Activated naive CD4-positive, alpha-beta T cell treated with anti-CD3 and anti-CD28 coated beads, Interleukin-2, amount 50 U/mL, for 72 hours (primary cell): ENCODE measurements at places on chromosomes 4 and X. TPM values are rescaled to one million over a fixed set of nuclear protein-coding genes. Genes with fewer than 3 reads are reported as not detected.

GRCh38 chr4:80138551-80139538 is 58.5 kb upstream of the PRDM8 start:
- DNase-seq: peak; percentile 40

GRCh38 chr4:96646146-96646545 is 806.3 kb downstream of the PDHA2 start:
- DNase-seq: no peak

DNA sequence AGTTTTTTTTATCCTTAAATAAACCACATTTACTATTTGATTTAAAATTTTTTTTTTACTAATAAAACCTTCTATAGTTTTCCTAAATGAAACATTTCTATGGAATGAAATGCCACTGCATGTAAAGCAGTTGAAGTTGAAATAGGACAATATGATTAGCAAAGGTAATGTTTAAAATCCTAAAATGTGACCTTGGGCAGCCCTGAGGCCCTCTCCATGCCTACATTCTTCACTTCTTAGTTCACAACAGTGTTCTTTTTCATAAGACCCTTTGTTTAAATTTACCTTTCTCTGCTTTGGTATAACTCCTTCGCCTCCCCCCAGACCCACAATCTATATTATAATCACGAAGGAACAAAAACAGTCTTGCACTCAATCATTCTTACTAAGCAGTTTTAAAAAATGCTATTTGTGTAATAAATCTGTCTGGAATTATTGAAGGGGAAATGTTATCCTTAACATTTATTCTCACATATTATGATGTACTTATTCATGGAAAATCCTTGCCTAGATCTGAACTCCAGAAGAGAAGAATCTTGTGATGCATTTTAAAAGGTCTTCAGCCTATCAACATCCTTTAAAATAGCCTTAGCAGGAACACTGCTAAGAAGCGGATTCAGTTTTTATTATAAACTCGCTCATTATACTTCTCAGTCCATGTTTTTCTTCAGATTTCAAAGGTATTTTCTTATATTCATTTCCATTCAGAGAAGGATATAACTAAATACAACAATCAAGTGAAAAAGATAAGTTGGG is 124.6 kb upstream of the NAP1L5 start:
- no peak for DNase-seq

- no peak for DNase-seq
Measured at GRCh38 chr4:109296527-109296926, 5.9 kb downstream of the COL25A1 start.

Gene OPRPN
- total RNA-seq: not detected

GRCh38 chrX:38935561-38935960 is 134.3 kb downstream of the MID1IP1 start:
- no peak for DNase-seq

DNA sequence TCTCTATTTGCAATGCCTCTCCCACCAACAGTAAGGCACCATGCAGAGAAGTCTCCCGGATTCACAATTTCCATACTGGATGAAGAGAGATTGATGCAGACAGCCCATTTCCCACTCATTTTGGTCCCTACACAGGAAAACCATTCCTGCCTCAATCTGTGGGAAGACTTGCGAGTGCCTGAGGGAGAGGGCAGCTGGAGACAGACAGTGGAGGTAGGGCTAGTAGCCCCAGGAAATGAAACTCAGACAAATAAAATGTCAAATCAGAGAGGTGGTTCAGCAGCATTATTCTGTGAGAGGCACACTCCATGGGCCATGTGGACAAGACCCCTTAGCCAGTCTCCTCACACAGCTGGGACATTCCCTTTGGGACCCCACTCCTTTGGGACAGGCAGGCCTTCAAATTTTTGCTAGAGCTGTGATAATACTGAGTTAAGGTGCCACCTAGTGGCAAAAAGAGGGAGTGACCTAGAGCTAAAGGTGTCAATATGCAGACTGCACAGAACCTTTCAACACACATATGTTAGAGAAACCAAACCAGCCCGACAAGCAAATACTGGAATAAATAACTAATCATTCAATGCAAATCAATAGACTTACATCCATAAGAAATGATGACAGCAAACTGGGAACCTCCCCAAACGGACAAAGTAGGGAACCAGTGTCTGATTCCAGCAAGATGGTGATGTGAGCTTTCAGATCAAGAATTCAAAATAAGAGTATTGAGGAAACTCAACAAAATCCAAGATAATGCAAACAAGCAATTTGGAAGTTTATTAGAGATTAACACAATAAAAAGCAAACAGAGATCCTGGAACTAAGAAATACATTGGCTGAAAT is 1865.3 kb upstream of the AGA start:
- peak; percentile 16 for DNase-seq

Gene DGAT2L6
- not detected for total RNA-seq

GRCh38 chr4:168483811-168484210 is 3.5 kb upstream of the DDX60L start:
- DNase-seq: no peak

- DNase-seq: no peak
Measured at GRCh38 chrX:46913667-46914066, 1.4 kb downstream of the JADE3 start.

Gene TMPRSS11D
- total RNA-seq: not detected

Gene PTTG2
- 0.78 TPM for total RNA-seq

Gene SERTM2
- total RNA-seq: not detected

Gene BMP3
- not detected for total RNA-seq

Gene FOXR2
- total RNA-seq: not detected

GRCh38 chr4:84952776-84953175 is 13.7 kb downstream of the WDFY3 start:
- no peak for DNase-seq

- DNase-seq: no peak
Measured at GRCh38 chrX:119541188-119541587, 24.0 kb downstream of the STEEP1 start.

DNA sequence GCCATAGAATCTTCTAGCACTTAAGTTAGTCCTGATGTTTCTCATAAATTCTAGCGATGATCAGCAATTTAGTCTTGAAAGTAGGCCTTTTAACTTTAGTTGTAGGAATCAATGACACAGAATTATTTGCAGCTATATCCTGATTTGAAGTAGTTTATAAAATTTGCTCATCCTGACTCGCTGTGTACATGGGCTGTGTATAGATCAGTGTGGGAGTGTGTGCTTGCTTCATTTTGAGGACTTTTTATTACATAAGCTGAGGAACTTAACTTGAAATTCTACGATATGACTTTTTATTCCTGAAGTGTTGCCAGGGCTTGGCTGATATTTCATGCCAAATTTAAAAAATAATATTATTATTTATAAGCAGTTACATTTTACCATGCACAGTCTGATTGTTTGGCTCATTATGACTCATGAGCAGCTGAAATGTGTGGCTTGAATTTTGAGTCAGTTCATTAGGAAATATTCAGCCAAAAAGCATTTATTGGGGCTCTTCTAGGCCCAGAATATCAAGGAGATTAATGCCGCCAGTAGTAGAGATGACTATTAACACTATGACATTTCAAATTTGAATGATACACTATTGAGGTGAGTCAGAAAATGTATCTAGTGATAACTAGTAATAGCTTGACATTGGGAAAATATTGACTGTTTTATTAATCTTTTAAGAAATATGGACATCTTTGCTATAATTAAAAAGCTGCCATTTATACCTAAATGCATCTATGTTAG is 128.9 kb upstream of the LIMCH1 start:
- DNase-seq: no peak

DNA sequence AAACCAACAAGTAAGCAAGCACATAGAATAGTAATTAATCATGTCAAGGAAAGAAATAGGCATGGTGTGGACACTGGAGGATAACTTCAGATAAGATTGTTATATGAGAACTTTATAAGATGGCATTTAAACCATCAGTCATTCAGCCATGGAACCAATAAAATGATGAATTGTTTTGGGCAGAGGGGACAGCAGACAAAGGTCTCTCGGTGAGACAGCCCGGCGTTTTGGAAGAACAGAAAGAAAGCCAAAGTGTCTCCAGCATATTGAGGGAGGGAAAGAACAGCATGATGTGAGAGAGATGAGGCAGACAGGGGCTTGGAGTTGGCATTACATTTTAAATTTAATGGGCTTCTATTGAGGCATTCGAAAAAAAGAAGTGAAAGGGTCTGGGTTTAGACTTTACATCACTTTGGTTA is 883 bp upstream of the PPM1K start:
- no peak for DNase-seq

DNA sequence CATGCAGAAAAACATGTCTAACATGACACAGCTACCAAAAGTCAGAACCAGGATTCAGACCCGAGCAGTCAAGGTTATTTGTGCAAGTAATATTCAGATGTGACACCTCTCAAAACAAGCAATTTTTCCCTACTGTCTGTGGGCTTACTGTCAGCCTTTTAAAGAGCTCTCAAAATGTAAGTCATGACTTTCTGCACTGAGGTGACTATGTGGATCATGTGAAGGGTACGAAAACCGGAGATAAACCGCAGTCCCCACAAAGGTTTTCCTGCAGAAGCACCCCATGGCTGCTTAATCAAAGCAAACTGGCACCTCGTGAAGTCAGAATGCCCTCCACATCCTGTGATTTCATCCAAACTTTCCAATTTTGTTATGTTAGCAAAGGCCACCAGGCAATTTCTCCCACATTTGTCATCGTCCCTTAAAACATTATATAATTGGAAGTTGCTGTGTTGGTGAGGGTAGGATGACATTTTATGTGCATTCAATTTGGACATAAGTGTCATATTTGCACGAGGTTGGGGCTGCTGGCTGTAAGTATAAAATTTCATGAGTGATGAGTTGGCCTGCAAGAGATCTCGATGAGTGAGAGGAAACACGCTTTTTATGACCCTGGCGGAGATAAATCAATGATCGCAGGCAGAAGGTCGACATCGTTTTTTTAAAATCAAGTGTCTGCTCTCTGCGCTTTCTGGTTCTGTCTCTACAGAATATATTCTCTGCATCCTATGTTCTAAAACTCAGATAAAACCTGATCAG is 161.2 kb downstream of the STK32B start:
- DNase-seq: no peak

Gene TMSB15A
- 2.4 TPM for total RNA-seq

GRCh38 chr4:48137846-48138245 is 3.8 kb upstream of the TXK start:
- DNase-seq: no peak

GRCh38 chr4:7124689-7125442 is 57.0 kb upstream of the GRPEL1 start:
- no peak for DNase-seq

Gene MAGEB10
- not detected for total RNA-seq

DNA sequence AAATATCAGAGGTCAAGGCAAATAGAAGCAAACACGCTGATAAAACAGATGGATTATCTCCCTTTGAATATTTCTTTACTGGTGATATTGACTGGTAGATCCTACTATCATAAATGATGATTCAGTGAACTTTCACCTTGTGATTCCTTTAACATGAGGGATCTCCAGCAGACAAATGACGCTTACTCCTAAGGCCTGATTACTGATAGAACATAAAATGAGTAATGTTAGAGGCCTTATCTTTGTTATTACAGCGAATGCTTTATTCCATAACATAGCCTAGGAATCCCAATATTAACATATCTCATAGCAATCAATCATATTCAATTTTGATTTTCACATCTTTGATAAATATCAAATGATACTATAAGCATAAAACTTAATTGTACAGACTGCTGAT is 152.3 kb downstream of the SLC10A7 start:
- DNase-seq: no peak

GRCh38 chr4:8296491-8296890 is 26.9 kb downstream of the HTRA3 start:
- DNase-seq: no peak

DNA sequence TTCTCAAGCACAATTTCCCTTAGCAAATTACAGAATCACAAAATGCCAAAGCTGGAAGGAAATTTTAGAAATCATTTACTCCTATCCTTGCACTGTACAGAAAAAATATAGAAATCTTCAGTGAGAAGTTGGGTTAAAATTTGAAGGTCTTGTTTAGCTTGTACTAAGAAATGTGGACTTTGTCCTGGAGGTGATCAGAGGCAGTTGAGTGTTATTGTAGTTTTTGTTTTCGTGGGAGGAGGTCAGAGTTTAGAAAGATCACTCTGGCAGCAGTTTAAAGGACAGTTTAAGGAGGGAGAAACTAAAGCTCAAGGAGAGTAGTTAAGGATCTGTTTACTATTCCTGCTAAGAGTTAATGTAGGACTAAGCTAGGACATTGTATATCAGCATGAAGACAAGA is 54.4 kb upstream of the CXorf51B start:
- DNase-seq: no peak

DNA sequence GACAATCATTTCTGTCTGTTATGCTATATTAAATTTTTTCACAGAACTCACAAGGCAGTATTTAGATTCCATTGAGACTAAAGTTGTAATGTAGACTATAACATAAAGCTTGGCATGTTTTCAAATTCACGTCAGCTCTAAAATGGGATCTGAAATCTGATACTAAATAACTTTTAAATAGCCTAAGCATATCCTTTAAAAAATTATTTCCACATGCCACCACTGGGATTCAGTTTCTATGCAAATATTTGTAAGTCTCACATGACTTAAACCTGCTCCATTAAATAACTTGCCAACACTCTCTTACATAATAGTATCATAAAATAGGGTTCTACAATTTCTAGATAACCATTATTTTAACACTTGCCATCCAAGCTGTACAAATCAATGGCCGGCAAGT is 32.4 kb downstream of the KLHL8 start:
- DNase-seq: no peak

DNA sequence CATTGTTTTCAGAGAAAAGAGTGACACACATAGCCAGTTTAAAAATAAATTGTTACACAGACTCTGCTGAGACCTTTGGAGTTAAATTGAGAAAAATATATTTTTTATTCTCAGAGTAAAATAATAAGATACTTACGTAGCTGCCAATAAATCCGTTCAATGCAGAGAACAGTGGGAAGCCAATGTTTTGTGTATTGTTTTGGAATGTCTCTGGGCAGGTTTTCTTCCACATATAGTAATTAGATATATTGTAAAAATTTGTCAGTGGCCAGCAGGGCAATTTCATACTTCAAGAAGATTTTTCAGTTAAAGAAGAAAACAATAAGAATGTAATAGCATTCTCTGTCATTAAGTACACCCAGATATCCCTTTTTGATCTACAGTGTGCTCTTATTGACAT is 999.5 kb upstream of the INTU start:
- DNase-seq: no peak

DNA sequence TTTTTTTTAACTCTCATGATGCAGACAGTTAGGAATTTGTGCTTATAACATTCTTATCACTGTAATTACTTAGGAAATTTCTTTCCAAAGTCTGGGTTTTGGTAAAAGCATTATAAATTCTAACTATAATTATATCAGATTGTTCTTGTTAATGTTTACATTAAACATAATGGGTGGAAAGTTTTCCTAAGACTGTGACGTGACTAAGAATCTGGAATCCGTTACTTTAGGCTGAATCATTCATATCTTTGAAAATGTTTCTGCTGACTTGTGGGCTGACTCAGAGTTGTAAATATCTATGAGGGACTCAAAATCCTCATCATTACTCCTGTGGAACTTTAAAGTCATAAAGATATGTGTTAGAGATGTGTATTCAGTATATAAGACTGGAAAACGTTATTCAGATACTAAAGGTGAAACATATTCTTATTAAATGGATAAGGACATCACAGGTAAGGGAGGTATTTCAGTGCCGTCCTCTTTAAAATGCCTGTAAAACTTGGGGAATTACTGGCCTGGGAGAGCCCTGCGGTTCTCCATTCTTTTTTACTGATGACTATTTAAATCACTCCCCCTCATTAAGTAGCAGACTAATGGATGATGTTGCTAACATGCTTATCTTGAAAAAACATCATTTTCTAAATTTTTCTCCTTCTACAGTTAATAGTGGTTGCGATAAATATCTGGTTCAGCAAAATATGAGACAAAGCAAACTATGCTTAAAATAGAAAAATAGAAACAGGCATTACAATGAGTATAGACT is 159.0 kb downstream of the DCLK2 start:
- DNase-seq: no peak
